ENCODE measurements at places on chromosomes 11 and 22.

DNA sequence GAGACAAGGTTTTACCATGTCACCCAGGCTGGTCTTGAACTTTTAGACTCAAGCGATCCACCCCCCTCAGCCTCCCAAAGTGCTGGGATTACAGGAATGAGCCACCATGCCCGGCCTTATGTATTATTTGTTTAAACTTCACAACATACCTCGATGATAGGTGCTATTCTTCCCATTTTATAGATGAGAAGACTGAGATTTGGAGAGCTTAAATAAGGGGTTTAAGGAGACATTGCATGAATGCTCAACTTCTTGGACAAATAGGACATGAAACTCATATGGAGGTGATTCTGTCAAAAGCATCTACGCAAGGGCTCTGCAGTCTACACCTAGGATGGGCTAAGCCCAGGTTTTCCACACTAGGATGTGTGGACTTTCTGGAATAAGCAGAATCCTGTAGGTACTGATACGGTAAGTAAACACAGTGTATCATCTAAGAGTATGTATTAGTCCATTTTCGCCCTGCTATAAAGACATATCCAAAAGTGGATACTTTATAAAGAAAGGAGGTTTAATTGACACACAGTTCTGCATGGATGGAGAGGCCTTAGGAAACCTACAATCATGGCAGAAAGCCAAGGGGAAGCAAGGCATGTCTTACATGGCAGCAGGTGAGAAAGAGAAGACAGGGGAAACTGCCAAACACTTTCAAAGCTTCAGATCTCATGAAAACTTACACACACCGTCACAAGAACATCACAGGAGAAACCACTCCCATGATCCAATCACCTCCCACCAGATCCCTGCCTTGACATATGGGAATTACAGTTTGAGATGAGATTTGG is 62.8 kb upstream of the CAPRIN1 start:
- peak; percentile 23 for DNase-seq

DNA sequence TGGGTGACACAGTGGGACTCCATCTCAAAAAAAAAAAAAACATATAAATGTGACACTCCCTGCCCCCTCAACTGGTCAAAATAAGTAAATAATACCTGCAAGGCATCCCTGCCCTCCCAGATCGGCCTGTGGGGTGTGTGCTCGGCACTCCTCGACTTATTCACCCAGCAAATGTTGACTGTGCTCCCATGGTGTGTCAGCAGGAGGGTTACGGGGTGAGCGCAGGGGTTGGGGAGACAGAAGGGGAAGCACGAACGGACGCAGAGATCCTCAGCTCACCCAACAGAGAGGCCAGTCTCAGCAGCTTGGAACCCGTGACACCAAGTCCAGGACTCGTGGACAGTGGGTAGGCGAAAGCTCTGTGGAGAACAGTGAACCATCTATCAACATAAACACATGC is 1.6 kb upstream of the ADM2 start:
- DNase-seq: no peak

DNA sequence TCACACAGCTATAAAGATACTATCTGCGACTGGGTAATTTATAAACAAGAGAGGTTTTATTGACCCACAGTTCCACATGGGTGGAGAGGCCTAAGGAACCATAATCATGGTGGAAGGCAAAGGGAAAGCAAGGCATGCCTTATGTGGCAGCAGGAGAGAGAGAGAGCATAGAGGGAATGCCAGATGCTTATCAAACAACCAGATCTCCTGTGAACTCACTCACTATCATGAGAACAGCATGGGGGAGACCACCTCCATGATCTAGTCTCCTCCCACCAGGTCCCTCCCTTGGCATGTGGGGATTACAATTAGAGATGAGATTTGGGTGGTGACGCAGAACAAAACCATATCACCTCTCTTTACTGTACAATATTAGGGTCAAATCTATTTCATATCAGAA is 1101.6 kb upstream of the RAG2 start:
- peak; percentile 80 for DNase-seq

DNA sequence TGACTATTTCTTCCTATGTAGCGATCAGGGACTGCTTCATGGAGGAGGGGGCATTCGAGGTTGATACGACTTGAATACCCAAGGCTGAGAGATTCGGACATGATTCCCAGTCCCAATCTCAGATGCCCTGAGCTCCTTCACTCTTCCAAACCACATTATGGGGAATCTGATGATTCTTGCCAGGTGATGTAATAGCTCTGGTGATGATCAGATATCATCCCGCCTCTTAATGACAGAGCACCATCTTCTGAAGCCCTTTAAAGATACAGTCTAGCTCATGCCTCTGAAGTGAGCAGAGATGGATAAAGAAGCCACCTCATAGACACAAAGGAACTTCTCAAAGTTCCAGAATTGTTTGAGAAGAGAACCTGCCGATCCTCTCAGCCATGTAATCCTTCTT is 8.9 kb upstream of the CLMP start:
- no peak for DNase-seq

DNA sequence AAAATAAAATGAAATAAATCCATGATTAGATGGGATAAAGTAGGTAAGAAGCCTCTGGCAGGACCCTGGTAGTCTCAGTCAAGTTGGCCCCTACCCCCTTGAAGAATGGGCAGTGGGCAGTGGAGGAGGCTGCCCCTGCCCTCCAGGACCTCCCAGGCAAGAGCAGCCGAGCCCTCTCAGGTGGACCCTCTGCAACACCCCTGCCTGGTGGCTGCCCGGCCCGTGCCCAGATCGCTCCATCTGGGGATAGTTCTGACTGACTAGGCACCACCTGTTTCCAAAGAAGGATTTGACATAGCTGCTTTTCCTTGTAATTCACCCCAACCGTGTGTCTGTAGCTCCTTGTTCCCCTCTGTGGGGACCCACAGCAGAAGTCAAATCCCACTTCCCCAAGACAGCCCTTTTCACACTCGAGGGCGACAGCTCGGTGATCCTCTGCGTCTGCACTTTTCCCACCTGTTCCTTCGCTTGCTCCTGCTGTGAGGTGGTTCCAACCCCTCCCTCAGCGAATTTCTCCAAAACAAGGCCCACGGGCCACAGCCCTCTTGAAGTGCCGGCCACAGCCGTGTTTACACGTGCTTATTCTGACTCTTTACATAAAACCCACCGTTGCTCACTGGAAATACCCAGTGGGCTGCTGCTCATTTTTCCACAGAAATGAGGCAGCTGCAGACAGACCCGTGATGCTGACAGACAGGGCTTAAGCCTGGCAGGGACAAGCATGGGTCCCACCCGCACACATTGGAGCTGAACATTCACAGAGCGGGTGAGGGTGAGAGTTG is 5.5 kb upstream of the TMPRSS13 start:
- no peak for DNase-seq

GRCh38 chr11:128981254-128981653 is 38.6 kb upstream of the TP53AIP1 start:
- DNase-seq: no peak

GRCh38 chr22:20781272-20781990 is 7.5 kb downstream of the SERPIND1 start:
- DNase-seq: no peak

DNA sequence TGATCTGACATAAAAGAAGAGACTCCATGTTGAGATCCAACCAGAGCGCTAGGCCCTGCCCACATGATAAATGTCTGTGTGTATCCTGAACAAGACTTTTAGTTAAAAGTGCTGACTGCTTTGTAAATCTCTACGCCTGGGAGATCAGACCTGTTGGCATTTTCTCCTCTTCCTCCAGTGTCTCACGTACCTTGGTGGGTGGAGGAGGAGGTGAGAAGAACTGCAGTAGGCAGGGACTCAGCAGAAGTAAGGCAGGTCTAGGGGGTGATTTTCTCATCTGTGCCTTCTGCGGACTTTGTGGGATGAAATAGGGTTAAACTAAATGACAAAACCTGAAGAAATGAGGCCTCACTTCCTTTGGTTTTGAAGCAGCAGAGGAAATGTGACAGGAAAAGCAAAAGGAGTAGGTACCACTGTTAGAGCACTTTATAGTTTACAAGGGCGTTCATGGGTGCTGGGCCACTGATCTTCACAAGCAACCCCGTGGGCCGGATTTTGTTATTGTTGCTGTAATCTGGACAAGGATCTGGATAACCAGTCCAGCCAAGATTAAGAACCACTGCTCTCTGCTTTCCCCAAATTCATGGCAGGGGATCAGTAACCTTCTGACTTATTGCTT is 36.7 kb upstream of the PLET1 start:
- DNase-seq: no peak

- no peak for DNase-seq
Measured at GRCh38 chr11:128693416-128693712, 508 bp upstream of the FLI1 start.

GRCh38 chr22:50114221-50115021 is 24.6 kb downstream of the MOV10L1 start:
- peak; percentile 80 for DNase-seq

- DNase-seq: no peak
Measured at GRCh38 chr11:70597751-70598625, 199.7 kb downstream of the CTTN start.

DNA sequence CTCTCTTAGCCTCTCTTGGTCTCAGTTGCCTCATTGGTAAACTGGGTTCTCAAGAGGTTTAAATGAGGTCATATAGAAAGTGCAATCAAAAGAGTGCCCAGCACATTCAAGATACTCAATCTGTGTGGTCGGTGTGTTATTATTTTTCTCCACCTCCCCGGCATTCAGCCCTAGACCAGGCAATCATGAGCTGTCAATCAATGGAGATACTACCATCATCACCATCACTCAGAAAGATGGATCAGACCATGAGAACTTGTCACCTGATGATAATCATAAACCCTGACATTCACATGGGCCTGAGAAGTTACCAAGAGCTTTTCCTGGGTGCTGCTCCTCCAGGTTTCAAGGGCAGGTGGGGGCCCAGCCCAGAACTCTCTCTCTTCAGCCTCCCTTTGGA is 166.1 kb downstream of the MN1 start:
- no peak for DNase-seq

- peak; percentile 76 for DNase-seq
Measured at GRCh38 chr11:35112056-35112845, 26.7 kb upstream of the CD44 start.

- no peak for DNase-seq
Measured at GRCh38 chr11:76669901-76670484, 554 bp downstream of the LRRC32 start.

DNA sequence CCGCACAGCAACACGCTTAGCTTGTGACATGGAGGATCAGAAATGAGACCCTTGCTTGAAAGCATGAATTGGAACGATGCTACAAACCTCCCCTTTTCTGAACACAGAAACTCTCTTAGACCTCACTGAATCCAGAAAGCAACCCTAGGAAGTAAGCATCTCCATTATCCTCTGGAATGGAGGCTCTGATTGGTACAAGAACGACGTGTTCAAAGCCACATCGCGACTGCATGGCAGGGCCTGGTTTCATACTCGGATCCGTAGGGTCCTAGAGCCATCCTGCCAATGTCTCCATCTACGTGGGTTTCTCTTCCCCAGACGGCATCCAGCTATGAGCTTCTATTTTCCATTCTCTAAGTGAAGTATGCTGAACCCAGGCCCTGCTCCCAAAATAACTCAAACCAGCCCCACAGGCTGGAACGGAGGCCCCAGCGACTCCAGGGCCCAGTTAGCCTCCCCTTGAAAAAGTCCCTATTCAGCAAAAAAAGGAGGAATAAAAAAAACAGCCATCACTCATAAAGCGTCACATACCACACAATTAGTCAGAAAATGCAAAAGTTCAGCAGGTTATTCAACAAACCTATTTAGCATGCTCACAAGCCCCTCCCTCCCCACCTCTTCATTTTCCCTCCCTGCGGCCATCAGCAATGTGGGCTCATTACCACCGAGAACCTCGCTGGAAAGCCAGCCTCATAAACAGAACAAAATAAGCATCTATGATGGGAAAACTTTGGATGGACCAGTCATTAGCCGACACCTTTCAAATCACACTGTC is 7.1 kb upstream of the MN1 start:
- DNase-seq: no peak

DNA sequence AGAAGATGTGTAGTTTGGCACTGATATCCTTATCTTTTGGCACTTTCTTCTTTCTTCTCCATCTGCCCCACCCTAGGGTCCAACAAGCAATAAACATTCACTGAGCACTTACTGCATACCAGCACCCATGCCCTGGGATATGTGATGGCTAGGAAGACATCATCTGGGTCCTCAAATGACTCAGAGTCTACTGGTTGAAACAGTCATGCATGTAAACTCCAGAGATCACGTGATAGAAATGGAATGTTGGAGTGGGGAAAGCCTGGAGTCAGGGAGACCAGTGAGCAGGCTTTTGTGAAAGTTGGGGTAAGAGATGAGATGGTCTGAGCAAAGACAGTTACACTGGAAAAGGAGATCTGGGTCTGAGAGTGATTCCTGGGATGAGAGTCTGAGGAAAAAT is 724.9 kb upstream of the TENM4 start:
- no peak for DNase-seq

- DNase-seq: no peak
Measured at GRCh38 chr11:115362997-115363396, 141.2 kb downstream of the CADM1 start.

GRCh38 chr11:9304178-9304577 is 10.2 kb downstream of the TMEM41B start:
- no peak for DNase-seq

DNA sequence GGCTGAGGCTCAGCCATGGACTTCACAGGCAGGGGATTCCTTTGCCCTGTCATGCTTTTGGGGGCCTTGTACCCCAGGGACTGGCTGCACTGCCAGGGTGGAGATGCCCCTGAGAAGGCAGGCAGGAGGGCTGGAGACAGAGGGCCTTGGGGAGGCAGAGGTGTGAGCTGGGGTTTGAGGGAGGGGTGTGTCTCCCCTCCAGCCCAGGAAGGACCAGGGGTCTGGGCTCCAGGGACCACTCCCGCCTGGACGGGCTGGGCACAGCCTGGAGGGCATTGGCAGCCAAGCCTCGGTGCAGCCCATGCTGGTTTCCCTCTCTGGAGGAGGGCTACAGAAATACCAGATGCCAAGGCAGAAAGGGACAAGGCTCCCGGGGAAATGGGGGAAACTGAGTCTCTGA is 19.5 kb downstream of the OTUB1 start:
- no peak for DNase-seq

- DNase-seq: no peak
Measured at GRCh38 chr11:117701781-117702180, 95.2 kb downstream of the DSCAML1 start.

DNA sequence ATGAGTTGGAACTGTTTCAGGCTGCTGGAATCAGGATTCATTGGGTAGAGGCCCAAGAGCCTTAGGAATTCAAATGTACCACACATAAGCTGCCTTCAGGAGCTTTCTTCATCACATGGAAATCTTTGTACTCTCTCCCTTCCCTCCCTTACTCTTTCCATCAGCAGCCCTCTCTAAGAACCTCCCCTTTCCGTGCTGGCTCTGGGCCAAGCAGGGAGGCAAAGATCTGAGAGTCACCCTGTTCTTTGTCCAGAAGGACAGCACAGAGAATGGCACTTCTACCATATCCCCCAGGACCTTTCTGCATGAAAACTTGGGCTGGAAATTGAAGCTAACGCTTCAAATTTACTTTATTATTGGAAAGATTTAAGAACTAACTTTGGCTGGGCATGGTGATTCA is 20.7 kb upstream of the TPBGL start:
- no peak for DNase-seq

- DNase-seq: no peak
Measured at GRCh38 chr22:49570032-49570848, 257.4 kb downstream of the BRD1 start.

GRCh38 chr11:28696591-28696990 is 588.4 kb downstream of the METTL15 start:
- DNase-seq: no peak

Data from NCI-H2171 treated with DMSO at 0.1 percent for 48 hours (cell line).